ENCODE measurements at places on chromosomes 7 and 10. TPM values are rescaled to one million over a fixed set of nuclear protein-coding genes. Genes with fewer than 3 reads are reported as not detected.

GRCh38 chr7:55086413-55087201 lies 67.8 kb downstream of the EGFR start:
- DNase-seq, result peak; percentile 91

The OPALIN gene
- total RNA-seq, result not detected

- no peak for DNase-seq
Measured at GRCh38 chr10:112932658-112933057, 17.4 kb upstream of the TCF7L2 start.

- DNase-seq, result peak; percentile 83
Measured at GRCh38 chr10:73529089-73529832, 33.4 kb upstream of the PPP3CB start.

The ZNF485 gene
- 3.9 TPM for total RNA-seq

- no peak for DNase-seq
Measured at GRCh38 chr7:101436221-101436735, 73.6 kb downstream of the COL26A1 start.

DNA sequence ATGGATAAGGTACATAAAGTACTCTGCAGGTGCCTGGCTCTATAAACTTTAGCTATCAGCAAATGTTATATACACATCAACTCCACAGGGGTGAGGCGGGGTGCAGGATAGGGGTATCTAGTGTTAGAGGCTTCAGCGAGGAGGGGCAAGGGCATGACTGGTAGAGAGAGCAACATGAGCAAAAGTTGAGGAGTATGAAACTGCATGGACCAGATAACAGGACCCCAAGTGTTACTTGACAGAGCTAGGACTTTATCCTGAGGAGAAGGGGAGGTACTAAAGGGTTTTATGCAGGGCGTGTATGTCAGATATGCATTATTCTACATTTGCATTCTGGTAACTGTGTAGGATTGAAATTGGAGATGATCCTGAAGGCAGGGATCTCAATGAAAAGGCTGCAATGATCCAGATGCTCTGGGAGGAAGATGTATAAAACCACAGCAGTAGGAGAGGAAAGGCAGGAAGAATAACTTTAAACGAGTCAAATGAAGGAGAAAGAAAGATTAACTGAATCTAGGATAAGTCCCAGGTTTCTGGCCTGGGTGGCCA lies 109.8 kb upstream of the FAM133B start:
- no peak for DNase-seq

DNA sequence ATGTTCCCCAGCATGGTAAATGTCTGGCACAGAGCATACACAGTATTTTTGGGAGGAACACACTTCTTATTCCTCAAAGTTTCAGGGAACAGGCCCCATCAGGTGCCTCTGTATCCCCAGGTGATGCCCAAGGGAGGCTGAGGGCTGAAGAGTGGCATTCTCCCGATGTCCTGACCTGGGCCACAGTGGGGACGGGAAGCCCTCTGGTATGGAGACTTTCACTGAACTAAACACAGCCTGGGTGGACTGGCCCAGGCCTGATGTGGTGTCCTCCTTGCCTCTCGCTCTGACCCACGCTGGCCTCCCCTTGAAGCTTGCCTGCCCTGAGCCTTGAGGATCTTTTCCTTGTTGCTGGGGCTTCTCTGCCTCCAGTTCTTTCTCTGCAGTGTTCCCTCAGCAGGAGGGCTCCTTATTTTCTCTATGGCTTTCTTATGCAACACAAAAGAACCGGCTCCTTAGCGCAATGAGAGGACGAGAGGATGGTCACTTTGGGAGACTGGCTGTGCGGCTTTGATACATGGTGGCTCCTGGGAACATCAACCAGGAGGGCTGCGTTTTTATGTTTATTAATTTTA lies 157.5 kb upstream of the TNS3 start:
- DNase-seq, result no peak

GRCh38 chr10:36578306-36578705 lies 547.1 kb upstream of the ANKRD30A start:
- DNase-seq, result no peak

GRCh38 chr10:110496553-110497437 lies 912 bp upstream of the DUSP5 start:
- DNase-seq, result peak; percentile 34

- no peak for DNase-seq
Measured at GRCh38 chr7:20307119-20307518, 23.6 kb upstream of the ITGB8 start.

DNA sequence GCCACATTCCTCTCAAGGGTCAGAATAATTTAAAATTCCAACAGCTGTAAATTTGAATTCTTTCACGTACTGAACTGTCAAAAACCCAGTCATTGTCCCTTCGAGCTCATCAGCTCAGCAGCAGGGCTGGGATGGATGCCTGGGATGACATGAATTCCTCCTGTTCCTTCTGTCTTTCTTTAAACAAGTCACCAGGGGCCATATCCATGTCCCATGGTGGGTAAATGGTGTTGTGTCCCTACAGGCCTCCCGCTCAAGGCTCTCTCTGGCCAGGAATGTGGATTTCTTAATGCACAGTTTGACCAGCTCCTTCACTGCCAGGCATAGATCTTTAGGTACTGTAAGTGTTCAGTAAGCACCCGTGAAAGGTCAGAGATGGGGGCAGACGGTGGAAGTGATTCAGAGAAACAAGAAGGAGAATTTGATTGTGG lies 13.8 kb upstream of the TECPR1 start:
- DNase-seq, result peak; percentile 88

- no peak for DNase-seq
Measured at GRCh38 chr7:64892116-64892515, 11.0 kb upstream of the ZNF273 start.

GRCh38 chr10:96370584-96371157 lies 11.9 kb upstream of the OPALIN start:
- peak; percentile 49 for DNase-seq

- DNase-seq, result no peak
Measured at GRCh38 chr7:108418946-108419345, 37.3 kb downstream of the NRCAM start.

DNA sequence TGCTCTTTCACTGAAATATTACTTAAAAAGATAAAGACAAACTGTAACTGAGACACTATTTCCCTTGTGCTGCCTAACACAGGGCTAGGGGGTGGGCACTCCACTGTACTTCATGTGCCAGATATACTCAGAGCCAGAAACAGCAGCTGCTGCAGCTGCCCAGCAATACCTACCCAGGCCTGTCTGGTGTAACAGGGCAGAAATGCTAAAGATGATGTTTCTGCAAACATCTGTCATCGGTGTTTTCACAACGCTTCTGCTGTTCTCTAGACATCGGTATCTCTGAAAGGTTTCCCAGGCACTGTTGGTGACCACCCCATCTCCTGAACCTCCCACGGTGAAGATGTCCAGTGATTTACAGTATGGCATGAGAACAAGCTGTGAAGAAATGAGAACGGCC lies 42.7 kb downstream of the LAMB1 start:
- DNase-seq, result peak; percentile 79

All from myocyte (in vitro differentiated cells).